ENCODE measurements at places on chromosomes 1 and 21.

- DNase-seq: no peak
Observed at GRCh38 chr1:224782281-224783000, 147.0 kb upstream of the DNAH14 start.

- no peak for DNase-seq
Observed at GRCh38 chr1:77831976-77832711, 52.7 kb downstream of the MIGA1 start.

- no peak for DNase-seq
Observed at GRCh38 chr1:87200875-87201638, 127.6 kb upstream of the LMO4 start.

DNA sequence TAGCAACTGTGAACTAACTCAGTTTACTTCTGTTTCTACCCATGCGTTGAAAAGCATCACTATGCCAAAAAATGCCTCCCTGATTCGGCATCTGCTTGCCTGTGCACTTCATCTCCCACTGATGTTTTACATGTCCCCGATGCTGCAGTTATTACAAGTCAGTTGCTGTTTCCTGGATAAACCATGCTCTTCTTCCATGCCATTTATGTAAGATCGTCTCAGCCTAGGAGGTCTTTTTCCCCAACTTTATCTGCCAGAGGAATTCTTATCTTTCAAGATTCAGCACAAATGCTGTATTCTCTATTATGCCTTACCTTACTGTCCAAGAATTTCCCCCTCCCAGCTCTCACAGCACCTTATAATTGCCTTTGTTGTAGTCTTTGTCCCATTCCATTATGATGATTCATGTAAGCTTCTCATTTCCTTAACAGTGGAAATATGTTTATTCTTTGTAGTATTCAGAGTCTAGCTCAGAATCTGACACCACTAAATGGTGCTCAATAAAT, 30.0 kb downstream of the PRKACB start:
- no peak for DNase-seq

DNA sequence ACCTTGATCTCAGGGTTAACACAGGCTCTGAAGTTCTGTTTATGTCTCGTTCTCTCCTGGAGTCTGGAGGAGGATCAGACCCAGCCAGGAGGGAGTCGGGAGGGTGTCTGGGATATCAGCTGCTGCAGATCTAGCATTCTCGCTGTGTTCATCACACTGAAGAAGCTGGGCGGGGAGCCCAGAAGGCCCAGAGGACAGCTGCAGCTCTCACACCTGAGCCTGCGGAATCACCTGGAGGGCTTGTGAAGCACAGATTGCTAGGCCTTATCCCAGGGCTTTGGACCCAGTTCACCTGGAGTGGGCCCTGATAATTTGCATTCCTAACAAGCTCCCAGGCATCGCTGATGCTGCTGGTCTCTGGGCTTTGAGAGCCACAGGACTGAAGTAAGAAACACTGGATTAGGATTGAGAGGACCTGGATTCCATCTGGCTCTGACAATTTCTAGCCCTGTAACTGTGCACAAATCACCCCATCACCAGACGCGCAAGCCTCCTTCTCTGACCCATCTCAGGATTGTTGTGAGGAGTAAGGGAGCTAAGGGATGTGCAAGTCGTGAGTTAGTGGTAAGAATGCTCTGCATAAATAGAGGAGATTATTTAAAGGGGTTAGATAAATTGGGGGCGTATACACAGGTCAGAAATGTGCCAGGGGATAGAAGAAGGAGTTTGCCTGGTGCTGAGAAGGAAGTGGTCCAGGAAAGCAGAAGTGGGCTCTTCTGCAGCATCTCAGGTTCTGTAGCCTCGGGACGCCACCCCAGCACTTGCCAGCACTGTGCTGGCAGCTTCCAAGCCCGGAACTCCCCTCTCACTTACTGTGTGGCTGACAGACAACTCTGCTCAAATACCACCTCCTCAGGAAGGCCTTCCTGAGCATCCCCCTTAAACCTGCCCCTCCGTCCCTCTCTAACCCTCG, 19.1 kb downstream of the ABCA4 start:
- no peak for DNase-seq

- DNase-seq: no peak
Observed at GRCh38 chr1:156476501-156477298, 23.9 kb downstream of the MEF2D start.

DNA sequence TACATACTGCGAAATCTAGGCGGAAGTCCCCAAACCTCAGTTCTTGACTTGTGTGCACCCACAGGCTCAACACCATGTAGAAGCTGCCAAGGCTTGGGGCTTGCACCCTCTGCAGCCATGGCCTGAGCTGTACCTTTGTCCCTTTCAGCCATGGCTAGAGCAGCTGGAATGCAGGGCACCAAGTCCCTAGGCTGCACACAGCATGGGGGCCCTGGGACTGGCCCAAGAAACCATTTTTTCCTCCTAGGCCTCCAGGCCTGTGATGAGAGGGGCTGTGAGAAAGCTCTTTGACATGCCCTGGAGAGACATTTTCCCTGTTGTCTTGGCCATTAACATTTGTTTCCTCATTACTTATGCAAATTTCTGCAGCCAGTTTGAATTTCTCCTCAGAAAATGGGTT, 1.5 kb upstream of the PRSS38 start:
- DNase-seq: no peak

- DNase-seq: no peak
Observed at GRCh38 chr1:157878059-157878458, 36.5 kb upstream of the CD5L start.

DNA sequence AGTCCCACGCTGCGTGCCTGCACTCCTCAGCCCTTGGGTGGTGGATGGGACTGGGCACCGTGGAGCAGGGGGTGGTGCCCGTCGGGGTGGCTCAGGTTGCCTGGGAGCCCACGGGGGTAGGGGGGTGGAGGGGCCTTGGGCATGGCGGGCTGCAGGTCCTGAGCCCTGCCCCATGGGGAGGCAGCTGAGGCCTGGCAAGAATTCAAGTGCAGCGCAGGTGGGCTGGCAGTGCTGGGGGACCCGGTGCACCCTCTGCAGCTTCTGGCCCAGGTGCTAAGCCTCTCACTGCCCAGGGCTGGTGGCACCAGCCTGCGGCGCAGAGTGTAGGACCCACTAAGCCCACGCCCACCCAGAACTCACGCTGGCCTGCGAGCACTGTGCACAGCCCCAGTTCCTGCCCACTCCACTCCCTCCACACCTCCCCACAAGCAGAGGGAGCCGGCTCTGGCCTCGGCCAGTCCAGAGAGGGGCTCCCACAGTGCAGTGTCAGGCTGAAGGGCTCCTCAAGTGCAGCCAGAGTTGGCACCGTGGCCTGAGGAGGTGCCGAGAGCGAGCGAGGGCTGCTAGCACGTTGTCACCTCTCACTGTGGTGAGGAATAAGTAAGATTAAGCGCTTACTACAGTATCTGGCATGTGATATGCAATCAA, 12.8 kb downstream of the TNNI3K start:
- no peak for DNase-seq

DNA sequence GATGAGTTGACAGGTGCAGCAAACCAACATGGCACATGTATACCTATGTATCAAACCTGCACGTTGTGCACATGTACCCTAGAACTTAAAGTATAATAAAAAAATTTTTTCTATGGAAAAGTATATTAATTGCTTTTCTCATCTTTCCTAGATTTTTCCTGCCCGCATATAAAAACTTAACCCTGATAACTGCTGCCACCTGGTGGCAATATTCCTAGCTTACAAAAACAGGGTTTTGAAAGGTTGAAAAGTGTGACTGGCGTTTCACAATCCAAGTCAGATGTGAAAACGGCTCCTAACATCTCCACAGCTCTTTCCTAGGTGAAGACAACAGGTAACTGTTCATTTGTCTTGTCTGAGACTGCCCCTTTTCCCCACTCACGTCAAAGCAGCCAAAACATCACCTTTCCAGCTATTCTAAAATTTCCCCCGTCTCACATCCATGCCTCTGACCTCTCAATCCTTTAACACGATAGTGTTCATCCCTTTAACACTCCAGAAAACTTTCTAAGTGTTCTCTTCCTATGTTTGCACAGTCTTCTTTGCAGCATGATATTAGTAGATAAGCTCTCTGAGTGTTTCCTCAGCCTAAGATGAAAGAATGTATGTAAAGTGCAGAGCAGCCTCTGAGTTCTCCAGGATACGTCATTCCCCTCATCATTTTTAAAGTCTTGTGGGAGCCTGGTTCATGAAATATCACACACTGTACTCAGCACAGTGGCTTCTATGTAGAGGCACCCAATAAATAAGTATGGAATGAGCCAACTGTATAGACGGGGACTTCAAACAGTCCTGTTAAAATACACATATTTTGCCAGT, 27.5 kb downstream of the OVGP1 start:
- no peak for DNase-seq

DNA sequence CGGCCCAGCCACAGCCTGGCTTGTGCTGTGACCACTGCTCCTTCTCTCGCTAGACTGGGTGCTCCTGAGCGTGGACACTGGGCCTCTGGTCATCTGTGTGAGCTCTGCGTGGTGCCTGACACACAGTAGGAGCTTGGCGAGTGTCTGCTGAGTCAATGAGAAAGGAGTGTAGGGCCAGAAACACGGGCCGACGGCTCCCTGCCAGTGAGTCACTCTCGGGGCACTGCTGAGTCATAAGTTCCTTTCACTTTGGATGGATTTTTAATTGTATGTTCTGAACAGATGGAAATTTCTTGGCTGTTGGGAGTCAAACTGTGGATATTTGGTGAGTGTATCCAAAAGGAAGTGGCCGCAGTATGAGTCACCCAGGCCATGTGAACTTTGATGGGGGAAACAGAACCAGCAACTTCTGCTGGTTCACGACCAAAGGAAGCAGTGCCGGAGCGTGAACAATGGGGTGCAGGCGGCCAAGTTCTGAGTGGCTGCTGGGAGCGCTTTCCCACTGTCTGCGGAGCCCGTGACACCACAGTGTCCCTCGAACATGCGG, 41.0 kb upstream of the COL18A1 start:
- DNase-seq: no peak

Measured in activated B cell treated with CpG ODN at 0.5 μM for 24 hours (primary cell).